ENCODE measurements at places on chromosomes 6 and 20. TPM values are rescaled to one million over a fixed set of nuclear protein-coding genes. Genes with fewer than 3 reads are reported as not detected.
A peak's percentile ranks its signal among the peaks of the same experiment; 100 is the strongest.

The APOM gene
- total RNA-seq: 0.40 TPM

The PSORS1C2 gene
- not detected for total RNA-seq

The PHACTR2 gene
- 137 TPM for total RNA-seq

The PDYN gene
- total RNA-seq: not detected

The EFCAB8 gene
- total RNA-seq: 0.07 TPM

The CST5 gene
- not detected for total RNA-seq

The OLIG3 gene
- not detected for total RNA-seq

The CLPSL2 gene
- not detected for total RNA-seq

The SLC22A7 gene
- total RNA-seq: not detected

The CPNE5 gene
- 6.9 TPM for total RNA-seq

The CTCFL gene
- total RNA-seq: not detected

The RUNX2 gene
- not detected for total RNA-seq

DNA sequence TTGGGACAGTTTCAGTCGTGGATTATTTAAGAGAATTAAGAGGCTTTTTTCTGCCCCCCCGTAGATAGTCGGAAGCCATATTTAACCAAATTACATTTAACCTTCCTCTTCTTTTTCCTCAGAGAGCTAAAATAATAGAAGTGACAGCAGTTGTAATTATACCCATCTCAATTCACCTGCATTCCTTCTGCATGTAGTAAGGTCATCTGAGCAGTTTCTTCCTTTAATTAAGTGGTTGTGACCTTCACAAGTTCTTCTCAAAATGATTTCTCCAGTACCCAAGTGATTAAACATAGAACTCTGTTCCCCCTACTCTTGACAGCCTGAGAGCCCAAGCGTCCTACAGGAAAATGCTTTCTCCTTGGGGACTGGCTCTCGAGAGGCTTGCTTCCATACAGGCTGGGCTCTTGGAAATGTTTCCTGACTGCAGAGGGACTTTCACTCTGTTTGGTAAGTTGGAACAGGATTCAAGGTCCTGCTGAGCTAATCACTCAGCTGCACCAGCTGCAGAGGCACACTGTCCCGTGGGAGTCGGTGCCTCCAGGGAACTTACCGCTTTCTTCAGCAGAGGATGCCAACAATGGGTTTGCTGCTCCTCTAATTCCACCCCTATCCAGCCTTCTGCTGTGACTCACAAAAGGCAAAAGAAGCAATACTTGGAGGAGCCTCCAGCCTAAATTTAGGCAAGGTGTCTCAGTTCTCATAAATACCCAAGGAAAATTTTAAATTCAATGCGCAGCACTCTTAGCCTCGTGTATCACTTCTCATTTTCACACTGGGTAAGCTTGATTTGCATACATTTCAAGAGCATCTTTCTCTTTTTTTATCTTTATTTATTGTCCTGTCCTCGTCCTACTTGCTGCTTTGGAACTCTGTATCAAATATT lies 414.9 kb downstream of the KIF16B start:
- DNase-seq: no peak

GRCh38 chr20:32685541-32686529 lies 12.1 kb upstream of the C20orf203 start:
- no peak for DNase-seq

DNA sequence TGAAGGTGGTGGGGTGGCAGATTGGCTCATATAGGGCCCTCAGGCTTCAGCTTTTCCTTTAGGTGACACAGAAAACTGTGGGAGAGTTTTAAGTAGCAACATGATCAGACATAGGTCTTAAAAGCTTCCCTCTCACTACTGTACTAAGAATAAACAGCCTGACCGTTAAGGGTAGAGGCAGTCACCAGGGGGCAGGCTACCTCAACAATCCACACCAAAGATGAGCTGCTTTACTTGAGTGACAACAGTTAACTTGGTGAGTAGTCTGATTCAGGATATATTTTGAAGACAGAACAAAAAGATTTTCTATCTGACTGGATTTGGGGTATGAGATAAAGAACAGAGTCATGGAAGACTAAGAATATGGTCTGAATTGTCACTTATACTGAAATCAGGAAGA lies 193.1 kb upstream of the SHLD1 start:
- DNase-seq: peak; percentile 8

GRCh38 chr6:17565399-17565798 lies 34.7 kb upstream of the FAM8A1 start:
- no peak for DNase-seq

DNA sequence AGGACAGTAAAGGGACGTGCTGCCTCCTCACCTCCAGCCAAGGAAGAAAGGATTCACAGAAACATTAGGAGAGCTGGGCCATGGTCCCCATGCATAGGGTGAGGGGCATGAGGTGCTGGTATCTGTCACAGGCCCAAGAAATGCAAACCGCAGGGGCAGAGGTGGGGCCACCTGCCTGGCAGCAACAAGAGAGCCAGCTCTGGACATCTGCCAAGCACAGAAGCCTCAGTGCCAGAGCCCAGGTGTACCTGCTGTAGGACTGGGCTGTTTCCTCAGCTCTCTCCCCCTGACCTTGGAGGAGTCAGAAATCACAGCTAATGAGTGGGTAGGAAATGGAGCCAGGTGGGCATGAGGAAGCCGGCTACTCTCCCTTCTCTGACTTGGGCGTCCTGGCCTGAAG lies 45.3 kb downstream of the SLC2A12 start:
- no peak for DNase-seq

DNA sequence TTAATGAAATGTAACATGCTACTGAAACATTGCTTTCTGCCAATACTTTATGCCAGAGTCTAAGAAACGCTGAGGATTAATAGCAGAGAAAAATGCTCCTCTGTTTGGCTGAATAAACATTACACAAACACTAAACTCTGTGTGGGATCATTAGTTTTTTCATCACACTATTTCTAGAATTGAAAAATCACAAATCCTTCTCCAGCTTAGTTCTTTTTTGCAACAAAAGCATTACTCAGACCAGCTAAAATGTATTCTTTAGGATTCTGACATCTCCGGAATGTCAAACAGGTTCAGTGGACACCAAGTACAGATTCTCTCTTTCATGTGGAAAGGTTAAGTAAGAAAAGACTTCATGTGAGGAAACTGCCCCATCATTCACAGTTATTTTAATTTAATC lies 226.9 kb downstream of the SIM1 start:
- DNase-seq: no peak

GRCh38 chr20:51037532-51038115 lies 14.7 kb upstream of the KCNG1 start:
- no peak for DNase-seq

DNA sequence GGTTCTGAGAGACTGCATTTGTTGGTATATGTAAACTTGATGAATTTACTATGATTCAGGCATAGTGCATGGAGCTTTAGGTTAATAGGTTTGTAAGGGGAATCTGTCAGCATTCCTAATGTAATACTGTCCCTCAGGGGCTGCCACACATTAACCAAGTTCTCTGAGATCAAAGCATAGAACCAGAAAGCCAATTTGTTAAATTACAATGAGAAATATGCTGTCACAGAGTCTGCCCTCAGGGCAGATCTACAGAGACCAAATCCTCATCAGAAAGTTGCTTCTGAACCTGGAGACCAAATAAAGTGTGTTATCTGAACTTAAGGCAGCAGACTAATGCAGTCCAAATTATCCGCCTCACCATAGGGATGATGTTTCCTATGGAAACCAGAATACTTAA lies 250.8 kb upstream of the HTR1E start:
- DNase-seq: no peak

- no peak for DNase-seq
Measured at GRCh38 chr6:144152334-144152900, 2.1 kb downstream of the STX11 start.

DNA sequence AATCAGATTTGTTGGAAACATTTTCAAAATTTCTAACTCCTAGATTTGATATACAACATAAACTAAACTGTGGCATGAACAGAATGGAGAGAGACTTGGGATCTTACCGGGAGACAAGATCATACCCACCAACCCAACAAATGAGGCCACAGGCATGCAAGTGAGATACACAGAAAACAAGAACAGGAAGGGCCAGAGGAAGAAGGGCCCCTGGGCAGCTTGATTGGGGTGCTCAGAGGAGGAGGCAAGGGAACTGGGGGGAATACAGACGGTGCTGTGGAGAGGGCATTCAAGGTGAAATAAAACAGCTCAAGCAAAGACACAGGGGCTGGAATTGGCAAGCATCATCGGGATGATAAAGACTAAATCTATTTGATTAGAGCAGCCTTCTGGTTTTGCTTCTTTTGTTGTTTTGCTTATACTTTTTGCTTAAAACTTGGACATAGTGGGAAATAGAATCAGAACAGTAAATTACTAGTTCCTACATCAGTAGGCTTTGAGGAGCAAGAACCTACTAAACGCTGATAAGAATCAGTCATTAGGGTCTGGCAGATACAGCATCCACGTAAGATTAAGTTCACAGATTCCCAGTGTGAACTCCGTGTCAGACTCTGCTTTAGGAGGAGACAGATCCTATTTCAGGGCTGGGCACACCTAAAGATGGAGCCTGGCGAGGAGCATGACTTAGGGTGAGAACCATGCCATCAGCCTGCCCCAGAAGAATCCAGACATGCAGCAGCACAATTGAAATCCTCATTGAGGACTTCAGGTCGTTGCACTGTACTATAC lies 3.5 kb upstream of the RAMACL start:
- DNase-seq: no peak

- DNase-seq: no peak
Measured at GRCh38 chr20:38108438-38108985, 56.6 kb downstream of the TGM2 start.

GRCh38 chr6:42520786-42521607 lies 42.8 kb upstream of the UBR2 start:
- DNase-seq: no peak

GRCh38 chr6:29510202-29510601 lies 22.4 kb upstream of the MAS1L start:
- DNase-seq: no peak

DNA sequence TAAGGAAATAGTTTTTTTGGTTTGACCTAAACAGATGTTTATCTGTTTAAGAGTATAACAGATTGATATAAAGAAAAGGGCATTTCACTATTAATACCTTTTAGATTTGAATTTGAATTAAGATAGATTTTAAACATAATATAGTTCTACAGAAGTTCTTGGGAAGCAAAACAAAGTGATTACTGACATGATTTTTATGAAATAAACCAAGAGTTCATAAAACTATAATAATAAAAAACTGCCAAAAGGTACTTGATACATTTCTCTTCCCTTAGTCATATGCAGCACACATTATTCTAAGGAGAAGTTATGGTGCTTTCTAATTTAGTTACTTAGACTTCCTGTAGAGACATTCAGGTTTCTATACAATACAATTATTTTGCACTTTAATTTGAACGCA lies 9.6 kb downstream of the STXBP5 start:
- no peak for DNase-seq

GRCh38 chr20:38152621-38153221 lies 12.3 kb downstream of the TGM2 start:
- peak; percentile 71 for DNase-seq

GRCh38 chr6:140414966-140415620 lies 1040.6 kb upstream of the CITED2 start:
- DNase-seq: no peak

DNA sequence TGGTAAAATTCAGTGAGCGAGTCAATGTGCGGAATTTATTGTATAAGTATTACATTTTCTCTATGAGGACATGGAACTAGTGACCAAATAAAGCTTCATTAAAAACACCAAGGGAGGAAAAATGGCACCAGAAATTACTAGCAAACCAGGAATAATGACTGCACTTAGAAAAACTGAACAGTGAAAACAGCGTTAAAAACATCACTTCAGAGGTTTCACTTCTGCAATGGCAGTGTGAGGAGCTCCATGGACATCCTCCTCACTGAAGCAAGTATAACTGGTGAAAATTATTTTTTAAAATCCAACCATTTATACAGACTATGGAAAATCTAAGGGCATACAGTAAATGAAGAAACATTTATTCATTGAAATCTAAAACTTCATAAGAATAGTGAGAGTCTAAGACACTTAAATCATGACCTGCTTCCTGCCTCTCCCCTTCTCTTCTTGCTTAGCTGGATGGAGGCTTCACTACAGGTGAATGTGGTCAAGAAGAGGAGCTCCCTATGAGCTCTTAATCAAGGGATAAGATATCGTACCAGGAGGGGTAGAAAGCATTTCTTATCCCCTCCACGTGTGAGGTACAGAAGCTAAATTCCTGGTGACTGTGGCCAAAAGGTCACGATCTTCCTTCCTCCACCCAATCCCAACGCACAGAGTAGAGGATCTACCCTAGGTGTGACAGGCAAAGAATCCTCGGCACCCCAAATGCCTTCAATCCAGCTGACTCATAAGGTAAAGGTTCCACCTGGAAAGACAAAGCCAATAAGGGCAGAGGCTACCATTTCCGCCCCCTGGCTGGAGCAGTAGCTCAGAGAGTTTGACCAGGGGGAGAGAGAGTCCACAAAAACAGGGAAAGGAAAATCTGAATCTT lies 12.3 kb upstream of the ASF1A start:
- DNase-seq: no peak

DNA sequence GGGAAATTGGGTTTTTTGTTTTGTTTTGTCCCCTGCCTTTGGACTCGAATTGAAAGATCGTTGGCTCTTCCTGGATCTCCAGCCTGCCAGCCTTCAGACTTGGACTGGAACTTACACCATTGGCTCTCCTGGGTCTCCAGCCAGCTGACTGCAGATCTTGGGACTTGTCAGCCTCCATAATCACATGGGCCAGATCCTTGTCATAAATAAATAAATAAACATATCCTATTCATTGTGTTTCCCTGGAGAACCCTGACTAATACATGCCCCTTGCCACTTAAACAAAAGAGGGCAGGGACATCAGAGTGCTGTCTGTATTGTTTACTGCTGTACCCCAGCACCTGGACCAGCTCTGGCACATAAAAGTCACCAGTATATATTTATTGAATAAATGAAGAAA lies 101.5 kb downstream of the CAP2 start:
- DNase-seq: peak; percentile 79

DNA sequence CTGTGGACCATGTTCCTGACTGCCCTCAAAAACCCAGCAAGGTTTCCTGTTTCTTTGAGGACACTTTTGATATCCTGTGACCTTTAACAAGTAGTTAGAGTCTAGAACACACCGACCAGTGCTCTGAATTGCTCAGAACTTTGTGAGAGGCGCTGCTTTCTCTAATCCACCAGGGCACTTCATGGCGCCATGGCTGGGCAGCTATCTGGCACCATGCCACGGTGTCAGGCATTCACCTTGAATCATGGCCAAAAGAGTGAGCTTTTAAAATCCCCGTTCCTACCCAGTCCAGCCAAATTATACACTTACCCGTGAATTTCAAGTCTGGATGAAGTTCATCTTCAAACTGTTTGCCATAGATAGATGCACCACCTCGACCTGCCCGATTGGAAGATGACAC lies 17.0 kb upstream of the CPNE5 start:
- no peak for DNase-seq
